ENCODE measurements at places on chromosomes 12 and 14.

DNA sequence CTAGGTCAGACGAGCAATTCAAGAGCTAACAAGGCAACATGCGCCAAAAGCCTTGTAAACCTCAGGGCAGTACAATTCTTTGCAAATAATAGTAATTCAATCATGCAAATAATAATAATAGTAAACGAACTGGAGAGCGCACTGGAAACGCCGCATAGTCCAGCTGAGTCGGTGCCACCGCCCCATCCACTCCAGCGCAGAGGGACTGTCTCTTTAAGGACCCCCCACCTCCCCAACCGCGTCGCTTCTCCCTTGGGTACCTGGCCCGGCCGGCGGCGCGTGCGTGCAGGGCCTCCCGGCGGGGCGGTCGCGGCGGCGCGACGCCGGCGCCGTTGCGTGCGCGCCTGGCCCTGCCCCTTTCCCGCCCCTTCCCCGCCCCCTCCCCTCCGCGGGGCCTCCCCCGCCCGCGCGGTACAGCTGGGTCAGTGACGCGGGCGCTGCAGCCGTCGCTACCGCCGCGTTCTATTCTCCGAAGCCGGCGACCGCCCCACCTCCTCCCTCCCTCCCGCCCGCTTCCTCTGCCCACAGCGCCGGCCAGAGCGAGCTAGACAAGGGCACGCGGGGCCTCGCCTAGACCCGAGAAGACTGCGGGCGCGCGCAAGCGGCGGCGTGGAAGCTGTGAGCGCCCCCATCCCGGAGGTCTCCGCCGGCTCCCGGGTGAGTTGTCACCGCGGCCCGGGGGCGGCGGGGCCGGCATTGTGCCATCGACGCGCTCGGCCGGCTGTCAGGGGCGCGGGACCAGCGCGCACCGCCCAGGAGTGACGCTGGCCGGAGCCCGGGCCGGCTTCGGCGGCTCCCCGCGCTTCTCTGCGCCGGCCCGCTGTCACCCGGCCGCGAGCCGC is at the start of gene SUSD6:
Gene SUSD6, plus strand, starts transcription at position 425 of the 842 bp plus-strand sequence. CDS start 46,997 bp downstream, outside the sequence.
- DNase-seq, result peak; percentile 84

GRCh38 chr14:84085493-84085892 is 1444.5 kb upstream of the FLRT2 start:
- DNase-seq, result no peak

- no peak for DNase-seq
These were observed 60.2 kb upstream of the ATP2B1 start for GRCh38 chr12:89768586-89769482.

DNA sequence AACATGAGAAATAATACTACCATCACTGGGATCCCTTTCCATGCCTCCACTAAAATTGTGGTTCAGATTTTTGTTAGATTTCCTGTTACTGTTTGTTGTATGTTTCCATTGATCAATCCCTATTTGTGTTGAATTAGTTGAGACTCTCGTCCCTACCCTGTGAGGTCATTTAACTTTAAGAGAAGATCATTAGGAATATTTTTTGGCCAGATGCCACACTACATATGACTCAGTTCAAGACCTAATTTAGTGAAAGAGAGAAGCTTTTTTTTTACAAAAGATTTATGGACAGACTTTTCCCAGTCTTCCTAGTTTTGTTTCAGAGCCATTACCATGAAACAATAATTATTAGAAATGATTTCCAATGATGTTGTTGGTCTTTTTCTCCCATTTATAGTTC is 35.5 kb downstream of the CPSF6 start:
- DNase-seq, result no peak

DNA sequence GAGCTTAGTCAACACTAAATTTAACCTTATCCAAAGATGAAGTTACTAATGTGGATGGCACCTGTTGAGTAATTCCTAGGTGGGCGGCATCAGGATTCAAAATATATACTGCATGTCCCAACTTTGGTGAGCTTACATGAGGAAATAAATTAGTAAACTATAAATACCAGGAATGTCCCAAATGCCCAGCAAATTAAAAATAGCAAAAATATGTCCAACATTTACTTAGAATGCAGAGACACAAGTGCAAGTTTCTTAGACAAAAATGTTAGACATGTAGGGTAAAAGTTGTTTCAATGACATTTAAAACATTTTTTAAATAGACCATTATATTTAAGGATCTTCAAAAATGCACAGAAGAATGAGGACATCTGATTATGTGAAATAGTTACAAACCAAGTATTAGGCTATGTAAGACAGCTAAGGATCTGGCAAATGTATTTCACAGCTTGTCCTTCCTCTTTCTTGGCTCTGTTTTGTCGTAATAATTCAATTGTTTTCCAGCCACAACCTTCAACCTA is 115.9 kb downstream of the NAV3 start:
- DNase-seq, result no peak

- no peak for DNase-seq
These were observed 108.3 kb downstream of the KIF26A start for GRCh38 chr14:104246401-104247335.

GRCh38 chr14:68094752-68095151 is 275.2 kb downstream of the RAD51B start:
- no peak for DNase-seq

GRCh38 chr12:5276327-5276880 is 155.5 kb upstream of the NTF3 start:
- DNase-seq, result no peak

DNA sequence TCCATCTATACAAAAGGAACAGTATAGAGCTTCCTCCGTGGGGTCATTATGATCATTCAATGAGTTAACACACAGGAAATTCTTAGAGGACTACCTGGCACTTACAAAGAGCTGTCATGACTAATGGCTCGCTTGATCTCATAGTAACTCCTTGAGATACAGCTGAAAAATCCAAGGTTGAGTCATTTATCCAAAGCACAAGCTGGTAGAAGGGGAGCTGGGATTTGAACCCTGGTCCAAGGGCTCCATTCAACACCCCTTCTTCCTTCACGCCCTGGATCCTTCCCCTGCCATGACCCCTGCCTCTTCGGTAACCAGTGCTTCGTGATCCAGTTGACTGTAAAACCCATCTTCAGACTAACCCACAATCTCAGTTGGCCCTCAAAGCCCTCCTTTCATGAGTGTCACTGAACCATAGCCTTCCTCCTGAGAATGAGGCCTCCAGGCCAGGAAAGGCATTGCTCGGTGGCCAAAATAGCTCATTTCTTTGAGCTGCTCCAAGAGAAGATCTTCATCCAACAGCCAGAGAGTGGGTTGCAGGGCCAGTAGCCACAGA is 7.8 kb downstream of the ZFP36L1 start:
- DNase-seq, result no peak

DNA sequence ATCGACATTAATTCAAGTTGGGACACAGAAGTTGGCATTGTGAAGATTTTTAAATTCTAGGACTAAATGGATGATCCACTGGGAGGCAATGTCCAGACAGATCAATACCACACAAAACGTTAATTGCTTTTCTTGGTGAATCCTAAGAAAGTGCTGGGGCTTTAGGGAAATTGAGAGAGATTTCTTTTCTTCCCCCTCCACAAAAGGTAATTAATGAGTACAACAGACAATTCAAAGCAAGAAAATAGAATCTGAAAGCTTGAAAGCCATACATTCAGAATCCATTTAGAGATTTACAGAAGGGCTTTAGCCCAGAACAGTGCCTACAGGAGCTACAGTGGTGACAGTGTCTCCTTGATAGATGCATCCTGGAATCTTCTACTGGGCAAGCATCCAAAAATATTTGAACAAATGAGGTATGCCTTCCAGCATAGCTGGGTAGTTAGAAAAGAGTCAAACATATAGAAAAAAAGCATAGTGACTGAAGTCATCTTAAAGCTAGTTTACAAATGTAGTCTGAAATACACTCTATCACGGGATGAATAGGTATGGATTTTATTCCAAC is 718.1 kb downstream of the DIO2 start:
- no peak for DNase-seq

GRCh38 chr12:5945071-5946008 is at the start of gene ANO2:
Gene ANO2 (minus strand): TSS chr12:5945259. CDS start chr12:5945217, 42 bp downstream.
- DNase-seq, result no peak

- DNase-seq, result no peak
These were observed 5.6 kb upstream of the KANSL2 start for GRCh38 chr12:48687592-48687991.

DNA sequence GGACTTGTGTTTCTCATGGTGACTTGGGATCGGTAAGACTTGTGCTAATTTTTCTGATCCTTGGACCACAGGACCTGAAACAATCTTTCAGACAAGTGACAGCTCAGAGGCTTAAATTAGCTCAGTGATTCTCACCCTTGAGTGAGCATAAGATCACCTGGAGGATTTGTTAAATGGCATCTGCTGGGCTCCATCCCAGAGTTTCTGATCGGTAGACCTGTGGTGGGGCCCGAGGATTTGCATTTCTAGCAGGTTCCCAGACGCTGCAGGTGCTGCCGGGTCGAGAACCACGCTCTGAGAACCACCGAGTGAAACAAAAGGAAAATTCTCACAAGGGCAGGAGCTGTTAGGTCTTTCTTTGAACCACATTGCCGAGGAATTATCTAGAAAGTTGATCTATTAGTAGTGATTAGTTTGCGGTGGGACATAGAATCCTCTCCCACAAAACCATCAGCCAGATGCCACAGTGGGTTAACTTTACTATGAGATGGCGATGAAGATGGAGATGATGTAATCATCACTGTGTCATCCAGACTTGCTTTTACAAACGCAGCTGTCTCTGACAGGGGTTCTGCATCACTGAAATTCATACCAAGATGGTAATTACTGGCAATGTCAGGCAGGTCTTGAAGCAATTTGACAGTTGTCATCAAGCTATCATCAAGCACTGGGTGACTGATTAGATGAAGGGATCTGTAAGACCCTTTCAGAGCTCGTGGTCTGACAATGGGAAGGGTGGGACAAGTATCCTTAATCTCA is 184.0 kb downstream of the AACS start:
- DNase-seq, result no peak

- no peak for DNase-seq
These were observed 26.9 kb upstream of the LTBP2 start for GRCh38 chr14:74638966-74639365.

DNA sequence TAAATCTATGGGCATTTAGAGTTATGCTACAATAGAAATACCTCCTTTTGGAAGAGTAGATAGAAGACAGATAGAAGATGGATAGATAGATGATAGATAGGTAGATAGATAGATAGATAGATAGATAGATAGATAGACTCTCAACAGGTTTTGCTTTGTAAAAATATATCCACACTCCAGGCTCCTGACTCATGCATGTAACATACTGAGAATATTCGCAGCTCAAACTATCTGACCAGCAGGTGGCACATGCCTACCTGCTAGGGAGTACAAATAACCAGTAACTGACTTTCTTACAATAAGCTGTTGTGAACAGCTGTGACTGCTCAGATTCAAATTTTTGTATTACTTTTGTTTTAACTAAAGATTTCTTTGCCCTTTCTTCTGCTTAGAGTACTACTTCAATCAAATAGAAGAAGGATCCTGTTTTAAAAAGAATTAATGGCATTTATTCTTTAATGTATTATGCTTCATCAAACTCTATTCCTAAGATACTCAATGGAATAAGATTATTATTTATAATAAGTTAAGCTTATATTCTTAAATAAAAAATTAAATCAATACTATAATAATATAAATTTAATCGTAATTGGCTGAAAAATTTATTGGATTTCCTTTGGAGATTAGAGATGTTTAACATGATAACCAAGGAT is 15.8 kb upstream of the CPNE8 start:
- no peak for DNase-seq

DNA sequence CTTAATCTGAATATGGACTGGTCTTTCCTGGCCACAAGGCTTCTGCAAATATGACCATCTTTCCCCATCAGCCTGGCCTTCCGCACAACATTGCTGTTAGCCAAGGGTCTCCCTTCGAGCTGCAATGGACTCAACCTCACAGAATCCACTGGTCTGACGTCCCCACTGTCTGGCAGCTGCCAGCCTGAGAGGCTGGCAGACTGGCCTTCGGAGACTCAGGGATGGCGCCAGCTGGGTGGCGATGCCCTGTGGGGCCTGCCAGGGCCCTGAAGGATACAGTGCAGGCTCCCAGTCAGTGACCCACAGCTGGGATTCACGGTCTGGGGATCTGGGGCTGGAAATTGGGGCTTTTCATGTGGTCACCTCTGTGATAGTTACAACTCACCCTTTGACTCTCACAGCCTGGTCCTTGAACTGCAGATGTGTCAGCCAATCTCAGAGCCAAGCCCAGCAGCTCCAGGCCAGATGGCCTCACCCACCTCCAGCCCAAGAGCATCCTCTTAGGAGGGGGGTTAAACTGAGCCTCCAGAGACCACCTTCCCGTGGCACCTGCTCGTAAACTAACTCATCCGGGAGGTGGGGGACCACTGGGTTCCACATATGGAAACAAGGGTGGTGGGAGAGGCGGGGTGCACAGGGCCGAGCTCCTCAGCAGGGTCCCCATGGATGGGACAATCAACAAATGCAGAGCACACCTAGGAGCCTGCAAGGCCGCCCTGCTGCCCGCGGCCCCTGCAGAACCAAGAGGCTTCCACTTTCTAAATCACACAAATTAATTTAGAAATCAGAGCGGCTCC is 21.1 kb upstream of the C14orf180 start:
- no peak for DNase-seq

DNA sequence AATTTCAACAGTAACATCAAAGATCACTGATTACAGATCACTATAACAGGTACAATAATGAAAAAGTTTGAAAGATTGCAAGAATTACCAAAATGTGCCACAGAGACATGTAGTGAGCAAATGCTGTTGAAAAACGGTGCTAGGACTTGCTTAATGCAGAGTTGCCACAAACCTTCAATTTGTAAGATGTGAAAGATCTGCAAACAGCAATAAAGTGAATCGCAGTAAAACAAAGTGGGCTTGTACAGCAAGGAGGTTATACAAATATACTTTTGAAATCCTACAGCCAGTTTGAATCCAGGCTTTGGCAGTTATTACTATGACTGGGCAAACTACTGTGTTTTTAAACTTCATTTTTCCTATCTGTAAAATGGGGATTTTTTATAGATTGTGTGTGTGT is 1.0 kb upstream of the PLEKHA5 start:
- DNase-seq, result no peak

DNA sequence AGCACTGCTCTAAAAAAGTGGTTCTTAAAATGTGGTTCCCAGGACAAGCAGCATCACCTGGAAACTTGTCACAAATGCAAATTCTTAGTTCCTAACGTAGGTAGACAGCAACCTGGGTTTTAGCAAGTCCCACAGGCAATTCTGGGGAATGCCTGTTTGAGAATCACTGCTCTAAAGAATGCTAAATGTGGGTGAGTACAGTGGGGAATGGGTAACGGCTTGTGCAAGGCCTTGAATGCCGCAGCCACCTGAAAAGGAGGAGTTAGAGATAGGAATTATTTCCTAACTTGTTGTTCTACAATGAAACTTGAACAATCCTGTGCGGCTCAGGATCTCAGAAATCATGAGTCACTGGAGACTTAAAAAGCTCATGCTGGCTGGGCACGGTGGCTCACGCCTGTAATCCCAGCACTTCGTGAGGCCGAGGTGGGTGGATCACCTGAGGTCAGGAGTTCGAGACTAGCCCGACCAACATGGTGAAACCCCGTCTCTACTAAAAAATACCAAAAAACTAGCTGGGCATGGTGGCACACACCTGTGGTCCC is 34.9 kb downstream of the GNS start:
- no peak for DNase-seq

GRCh38 chr12:30896461-30896860 is 30.1 kb upstream of the TSPAN11 start:
- no peak for DNase-seq

All from activated CD4-positive, alpha-beta T cell treated with anti-CD3 and anti-CD28 coated beads, Interleukin-2, amount 50 U/mL, for 1 hour (primary cell).